Stimulated activated CD8-positive, alpha-beta memory T cell treated with anti-CD3 and anti-CD28 coated beads, Interleukin-4, amount 100 ng/mL, for 4 hours (primary cell): ENCODE measurements at places on chromosomes 5 and 9.

DNA sequence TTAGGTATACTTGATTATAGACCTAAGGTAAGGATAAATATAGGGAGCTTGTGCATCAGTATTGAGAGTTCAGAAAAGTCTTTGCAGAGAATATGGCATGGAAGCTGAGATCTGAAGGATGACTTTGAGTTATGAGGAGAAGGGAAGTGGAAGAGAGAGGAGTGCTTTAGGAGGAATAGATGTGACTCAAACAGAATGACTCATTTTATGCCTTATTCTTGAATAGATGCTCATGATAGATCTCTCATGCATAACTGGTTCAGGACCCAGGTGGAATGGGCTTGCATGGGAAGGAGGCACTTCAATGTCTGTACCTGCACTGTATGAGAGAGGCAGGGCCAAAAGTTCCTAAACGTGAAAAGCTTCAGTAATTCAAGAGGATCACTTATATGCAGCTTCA lies 103.3 kb downstream of the CWC27 start:
- no peak for DNase-seq

DNA sequence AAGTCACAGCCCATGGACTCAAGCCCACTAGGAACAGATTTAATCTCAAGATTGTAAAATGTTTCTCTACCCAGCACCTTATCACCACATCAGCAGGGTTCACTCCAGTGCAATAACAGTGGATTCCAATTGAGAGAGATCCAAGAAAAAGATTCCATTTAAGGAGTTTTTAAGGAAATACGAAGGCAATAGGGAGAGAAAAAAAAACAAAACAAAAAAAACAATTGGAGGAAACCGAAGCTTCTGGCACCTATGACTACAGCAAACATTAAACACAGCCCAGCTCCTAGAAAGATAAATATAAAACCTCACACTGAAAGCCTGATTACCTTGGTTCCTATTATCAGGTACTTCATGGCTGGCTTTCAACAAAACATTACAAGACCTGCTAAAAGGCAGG lies 192.7 kb downstream of the DAB2IP start:
- no peak for DNase-seq

GRCh38 chr9:114633438-114634089 lies 22.5 kb downstream of the TMEM268 start:
- DNase-seq = no peak

GRCh38 chr5:132274050-132274792 lies 16.7 kb downstream of the PDLIM4 start:
- DNase-seq = no peak
